ENCODE measurements at places on chromosomes 1 and 21.

GRCh38 chr1:206570529-206570928 lies 41.7 kb downstream of the EIF2D start:
- no peak for DNase-seq

DNA sequence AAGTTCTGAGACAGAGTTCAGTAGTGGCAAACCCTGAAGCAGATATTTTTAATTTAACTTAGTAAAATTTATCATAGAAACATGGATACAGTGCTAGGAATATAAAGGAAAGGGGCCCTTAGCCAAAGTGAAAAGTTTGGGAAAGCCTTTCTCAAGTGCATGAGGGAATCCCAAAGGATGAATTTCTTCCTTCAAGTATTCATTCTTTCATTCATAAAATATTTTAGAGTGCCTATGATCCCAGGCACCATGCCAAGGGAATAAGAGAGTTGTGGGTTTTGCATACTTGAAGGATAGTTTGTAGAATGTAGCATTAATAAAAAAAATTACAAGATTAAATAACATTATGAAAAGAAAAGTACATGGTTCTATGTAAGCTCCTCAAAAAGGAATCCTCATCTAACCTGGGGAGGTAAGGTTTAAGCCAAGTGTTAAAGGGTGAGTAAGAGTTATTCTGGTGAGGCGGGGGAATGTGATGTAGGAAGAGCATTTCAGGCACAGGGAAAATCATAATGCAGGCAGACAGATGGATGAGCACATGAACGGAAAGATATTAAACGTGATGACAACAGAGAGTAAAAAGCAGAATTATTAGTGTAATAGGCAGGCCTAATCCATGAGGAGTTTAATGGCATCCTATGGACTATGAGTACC lies 40.4 kb upstream of the NTNG1 start:
- DNase-seq = no peak

GRCh38 chr1:44842862-44843655 lies at the start of gene PTCH2:
Gene PTCH2, minus strand, starts transcription at chr1:44843253. Its CDS starts 321 bp downstream, at chr1:44842932.
- DNase-seq = peak; percentile 74

GRCh38 chr1:101409102-101409501 lies 172.3 kb downstream of the S1PR1 start:
- no peak for DNase-seq

- no peak for DNase-seq
Observed at GRCh38 chr1:23638786-23639241, 52.8 kb upstream of the RPL11 start.

- DNase-seq = peak; percentile 69
Observed at GRCh38 chr1:115647919-115648650, 6.3 kb downstream of the VANGL1 start.

DNA sequence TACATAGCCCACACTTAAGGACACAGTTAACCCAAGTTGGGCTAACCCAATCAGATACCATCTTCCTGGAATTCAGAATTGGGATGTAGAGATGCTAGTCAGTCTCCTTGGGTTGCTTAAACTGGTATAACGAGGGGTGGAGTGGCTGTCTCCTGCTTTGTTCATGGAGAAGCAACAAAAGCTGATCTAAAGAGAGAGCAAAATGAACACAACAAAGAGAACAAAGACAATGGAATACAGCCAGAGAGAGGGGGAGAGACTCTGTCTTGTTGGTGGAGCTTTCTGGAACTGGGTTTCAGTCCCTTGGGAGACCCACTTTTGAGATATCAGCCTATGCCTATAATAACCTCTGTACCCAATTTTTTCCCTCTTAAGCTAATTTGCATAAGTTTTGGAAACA lies 138.1 kb downstream of the ATG4C start:
- no peak for DNase-seq

DNA sequence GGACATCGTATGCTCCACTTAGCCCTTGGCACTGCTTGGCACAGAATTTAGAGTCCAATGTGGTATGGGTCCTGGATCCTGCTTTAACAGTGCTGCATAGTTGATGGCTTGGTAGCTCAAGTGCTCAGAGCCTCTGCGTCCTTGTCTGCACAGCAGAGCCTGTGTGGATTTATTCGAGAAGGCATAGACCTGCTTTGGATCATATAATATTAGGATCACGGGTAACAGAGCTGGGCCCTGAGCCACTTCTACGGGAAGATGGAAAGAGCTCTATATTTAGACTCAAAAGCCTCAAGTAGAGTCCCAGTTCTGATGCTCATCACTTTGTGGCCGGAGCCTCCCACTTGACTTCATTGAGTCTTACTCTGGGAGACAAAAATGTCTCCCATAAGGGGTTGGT lies 164.4 kb upstream of the EDN2 start:
- no peak for DNase-seq

DNA sequence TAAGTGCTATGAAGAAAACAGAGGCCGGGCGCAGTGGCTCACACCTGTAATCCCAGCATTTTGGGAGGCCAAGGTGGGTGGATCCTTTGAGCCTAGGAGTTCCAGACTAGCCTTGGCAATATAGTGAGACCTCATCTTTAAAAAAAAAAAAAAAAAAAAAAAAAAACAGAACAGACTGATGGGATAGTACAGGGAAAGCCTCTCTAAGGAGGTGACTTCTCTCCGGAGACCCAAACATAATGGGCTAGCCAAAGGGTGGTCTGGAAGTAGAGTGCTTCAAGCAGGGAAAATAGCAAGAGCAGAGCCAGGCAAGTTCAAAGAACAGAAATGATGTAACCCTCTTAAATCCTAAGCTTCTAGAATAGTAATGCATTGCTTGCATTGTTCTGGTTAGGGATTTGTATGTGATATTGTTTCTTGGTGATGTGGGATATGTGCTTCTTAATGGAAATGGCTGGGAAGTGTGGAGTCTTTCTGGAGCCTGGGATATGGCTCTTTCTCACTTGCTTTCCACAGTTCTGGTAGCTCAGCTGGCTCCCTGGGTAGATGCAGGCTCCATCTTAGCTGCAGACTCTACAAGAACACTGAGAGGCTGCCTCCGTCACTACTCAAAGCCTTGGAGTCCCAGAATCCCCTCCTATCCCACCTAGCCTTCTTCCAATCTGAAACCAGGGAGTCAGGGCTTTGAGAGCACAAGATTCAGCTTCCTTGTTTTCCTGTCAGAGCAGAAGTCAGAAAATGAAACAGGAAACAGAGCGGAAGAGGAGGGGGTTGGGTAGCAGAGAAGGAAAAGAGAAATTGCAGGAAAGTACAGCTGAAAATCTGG lies 1.9 kb upstream of the PIGV start:
- peak; percentile 62 for DNase-seq

GRCh38 chr1:152757747-152758146 lies at the start of gene KPRP:
Gene KPRP, plus strand, starts transcription at chr1:152758025. Its CDS starts 1,564 bp downstream, at chr1:152759589.
- no peak for DNase-seq

- no peak for DNase-seq
Observed at GRCh38 chr1:83064589-83065242, 934.2 kb downstream of the TTLL7 start.

GRCh38 chr1:43834280-43835081 lies 99.1 kb upstream of the ARTN start:
- DNase-seq = peak; percentile 74

DNA sequence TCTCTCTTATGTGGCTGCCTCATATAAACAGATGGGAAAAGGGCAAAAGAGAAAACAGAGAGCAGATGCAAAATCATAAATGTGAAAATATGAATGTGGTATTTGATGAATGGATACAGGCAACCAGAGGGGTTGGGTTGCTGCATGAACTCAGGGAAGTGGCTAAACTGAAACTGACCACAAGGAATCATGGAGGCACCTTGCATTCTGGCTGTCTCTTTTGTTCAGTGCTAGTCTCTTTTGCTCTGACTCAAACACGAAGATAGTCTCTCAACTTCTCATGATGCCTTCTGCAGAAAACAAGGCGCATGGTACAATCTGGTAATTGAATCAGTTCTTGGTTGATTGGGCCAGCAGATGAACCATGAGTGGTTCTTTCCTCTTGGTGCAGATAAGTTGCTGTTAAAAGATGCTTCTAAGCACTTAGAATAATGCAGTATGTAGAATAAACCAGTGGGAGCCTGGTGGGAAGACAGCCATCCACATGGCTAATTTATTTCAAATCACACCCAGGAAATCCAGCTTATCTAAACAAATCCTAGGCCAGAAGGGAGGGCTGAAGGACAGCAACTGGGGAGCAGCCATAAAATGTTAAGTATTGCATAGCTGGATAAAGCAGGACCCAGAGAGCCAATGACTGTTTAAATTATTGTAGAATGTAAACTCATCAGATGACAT lies 64.2 kb downstream of the HLX start:
- no peak for DNase-seq

- no peak for DNase-seq
Observed at GRCh38 chr21:43818685-43819084, 29.3 kb downstream of the RRP1 start.

DNA sequence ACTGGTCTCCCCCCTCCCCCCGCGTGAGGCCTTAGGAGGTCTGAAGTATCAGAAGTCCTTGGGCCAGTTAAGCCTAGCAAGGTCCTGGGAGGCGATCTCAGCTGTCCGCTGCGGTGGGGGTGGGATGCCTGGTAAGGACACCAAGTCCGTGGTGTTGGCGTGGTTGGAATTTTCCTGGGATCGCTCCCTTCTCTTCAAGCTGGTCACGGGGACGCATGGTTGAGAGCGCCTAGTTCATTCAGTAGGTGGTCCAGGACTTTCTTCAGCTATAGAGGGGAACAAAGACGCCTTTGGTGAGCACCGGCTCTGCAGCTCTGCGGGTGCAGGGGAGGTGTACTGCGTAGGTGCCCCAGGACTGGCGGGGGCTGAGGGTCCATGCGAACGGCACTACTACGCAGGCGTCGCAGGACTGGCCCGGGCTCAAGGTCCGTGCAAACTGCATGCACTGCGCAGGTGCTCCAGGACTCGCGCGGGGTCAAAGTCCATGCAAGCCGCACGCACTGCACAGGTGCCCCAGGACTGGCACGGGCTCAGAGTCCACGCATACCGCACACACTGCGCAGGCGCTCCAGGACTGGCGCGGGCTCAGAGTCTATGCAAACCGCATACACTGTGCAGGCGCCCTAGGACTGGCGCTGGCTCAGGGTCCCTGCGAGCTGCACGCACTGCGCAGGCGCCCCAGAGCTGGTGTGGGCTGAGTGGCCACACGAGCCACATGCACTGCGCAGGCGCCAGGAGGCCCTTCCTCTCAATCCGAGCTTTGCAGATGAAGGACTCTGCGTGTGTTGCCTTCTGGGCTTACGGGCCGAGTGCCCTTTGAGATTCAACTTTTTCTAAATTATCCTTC lies 36.6 kb upstream of the HMGN1 start:
- DNase-seq = peak; percentile 91

DNA sequence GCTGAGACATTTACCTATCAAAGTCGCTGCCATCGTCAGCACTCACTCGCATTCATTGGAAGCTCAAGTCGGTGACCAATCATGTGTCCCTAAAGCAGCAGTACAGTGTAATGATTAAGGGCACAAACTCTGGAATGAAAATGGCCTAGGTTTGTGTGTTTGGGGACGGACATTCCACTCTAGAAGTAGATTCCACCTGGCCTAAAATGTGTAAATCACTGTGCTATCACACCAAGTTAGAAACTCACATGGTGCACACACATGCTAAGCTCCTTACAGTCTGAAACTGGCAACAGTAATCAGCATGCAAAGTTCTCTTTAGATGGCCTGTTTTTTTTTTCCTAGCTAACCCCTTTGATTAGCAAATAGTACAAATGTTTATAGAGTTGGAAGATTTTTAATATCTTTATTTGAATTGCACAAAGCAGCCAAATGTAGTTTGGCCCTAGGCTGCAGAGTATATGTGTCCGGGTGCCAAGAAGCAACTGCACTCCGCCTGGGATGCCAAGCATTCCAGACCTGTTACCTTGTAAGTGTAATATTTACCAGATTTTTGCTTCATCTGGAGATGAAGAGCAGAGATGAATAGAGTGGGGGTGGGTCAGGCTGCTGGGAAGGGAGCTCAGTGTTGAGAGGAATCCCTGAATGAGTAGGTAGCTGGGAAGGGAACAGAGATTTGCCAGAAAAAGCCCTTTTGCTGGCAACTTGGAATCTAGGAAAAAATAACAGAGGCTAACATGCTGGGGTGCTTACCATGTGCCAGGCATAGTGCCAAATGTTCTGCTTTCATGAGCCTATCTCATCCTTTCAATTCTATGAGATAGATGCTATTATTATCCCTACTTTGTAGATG lies 35.2 kb downstream of the TGFB2 start:
- DNase-seq = no peak

DNA sequence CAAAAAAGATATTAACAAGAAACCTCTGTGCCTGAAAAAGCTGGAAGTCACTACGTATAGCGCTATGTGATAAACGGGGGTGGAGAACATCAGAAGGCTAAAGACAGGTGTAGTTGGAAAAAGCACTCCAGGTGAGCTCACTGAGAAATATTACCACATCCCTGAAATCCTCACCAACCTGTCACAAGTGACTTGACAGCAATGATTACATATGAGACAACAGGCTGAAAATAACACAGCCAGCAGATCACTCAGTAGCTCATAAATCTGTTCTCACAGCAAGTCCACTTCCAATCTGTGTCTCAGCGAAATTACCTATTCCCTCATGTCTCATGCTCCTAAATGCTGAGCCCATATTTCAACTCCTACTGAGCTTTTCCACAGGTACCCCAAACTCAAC lies 120.5 kb downstream of the UBR4 start:
- DNase-seq = no peak

- DNase-seq = no peak
Observed at GRCh38 chr1:97864615-97865014, 56.2 kb downstream of the DPYD start.

DNA sequence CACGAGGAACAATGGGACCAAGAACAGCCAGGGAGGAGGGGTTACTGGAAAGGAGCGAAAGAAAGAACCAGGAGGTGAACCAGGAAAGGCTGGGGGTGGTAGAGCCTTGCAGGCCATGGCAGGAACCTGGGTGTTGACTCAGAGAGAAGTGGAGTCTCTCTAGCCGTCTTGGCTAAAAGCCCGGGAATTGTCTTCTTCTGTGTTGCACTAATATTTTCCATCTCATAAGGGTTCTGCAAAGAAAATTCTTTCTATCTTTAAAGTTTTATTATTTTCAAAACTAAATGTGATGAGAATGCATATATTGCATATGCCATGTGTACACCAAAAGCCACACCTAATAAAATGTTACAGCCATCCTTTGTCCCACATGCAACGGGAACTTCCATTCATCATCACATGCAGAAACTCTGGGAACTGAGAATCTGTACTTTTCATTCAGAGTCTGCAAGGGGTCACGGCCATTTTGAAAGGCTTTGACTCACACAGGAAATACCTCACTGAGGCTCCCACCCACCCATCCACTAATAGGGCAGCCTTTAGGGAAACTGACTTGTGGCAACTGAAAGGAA lies 38.0 kb downstream of the ERG start:
- no peak for DNase-seq
